ENCODE measurements at places on chromosomes 12 and 14.

DNA sequence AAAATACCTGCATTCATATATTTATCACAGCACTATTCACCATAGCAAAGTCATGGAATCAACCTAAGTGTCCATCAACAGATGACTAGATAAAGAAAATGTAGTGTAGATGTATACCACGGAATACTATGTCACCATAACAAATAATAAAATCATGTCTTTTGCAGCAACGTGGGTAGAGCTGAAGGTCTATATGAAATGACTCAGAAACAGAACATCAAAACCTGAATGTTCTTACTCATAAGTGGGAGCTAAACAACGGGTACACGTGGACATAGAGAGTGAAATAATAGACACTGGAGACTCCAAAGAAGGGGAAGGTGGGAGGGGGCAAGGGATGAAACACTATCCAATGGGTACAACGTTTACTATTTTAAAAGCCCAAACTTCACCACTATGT is 37.9 kb downstream of the SLC38A1 start:
- DNase-seq: no peak

- no peak for DNase-seq
These were observed 212.6 kb downstream of the SLC16A7 start for GRCh38 chr12:59808317-59808910.

GRCh38 chr12:9756706-9757105 is 4.0 kb downstream of the CD69 start:
- no peak for DNase-seq

DNA sequence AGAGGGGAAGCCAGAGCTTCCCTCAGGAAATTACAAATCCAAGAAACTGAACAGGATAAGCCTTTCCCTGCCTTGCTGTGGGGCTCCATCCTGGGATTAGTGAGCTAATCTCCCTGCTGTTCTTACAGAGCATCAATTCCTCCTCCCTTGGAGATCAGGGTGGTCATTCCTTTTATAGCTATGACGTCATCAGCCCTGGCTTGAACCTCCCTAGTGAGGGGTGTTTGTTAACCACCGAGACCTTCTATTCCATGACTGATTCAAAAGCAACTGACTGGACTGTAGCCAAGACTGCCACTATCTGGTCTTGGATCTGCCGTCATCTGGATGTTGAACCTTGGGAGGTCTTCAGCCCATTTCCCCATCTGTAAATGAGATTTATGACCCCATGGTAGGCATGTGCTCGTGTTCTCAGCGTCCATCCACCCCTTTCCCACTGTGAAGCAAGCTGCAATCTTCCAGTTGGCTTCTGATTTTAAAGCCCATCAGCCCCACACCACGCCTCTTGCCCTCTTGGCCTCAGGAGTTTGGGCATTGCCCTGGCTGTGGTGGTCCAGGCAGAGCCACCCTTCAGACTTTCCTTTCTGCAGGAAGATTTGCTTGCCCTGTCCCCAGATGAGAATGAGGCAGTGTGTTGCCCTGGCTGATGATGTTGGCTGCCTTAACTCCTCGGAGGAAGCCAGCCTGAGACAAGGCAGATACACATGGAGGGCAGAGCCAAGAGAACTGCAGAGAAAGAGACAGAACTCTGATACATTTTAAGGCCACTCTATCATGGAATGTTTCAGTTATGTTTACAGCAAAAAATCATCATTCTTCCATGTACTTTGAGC is 59.6 kb upstream of the ACTN1 start:
- no peak for DNase-seq

DNA sequence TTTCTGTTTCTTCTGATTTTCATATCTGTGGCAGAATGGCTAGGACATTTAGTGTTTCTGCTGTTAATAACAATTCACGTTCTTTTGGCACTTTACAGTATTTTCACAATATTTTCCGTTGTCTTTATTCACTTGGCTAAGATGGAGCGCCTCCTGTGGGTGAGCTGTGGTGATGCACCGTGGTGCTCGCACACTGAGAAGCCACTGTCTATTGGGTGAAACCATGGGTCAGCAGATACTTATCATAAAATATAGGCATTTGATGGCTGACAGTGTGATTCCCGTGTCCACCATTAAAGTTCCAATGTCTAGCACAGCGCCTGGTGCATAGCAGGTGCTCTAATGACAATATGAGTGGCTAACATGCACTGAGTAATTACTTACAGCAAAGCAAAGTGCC is 141.8 kb downstream of the VRK1 start:
- no peak for DNase-seq

DNA sequence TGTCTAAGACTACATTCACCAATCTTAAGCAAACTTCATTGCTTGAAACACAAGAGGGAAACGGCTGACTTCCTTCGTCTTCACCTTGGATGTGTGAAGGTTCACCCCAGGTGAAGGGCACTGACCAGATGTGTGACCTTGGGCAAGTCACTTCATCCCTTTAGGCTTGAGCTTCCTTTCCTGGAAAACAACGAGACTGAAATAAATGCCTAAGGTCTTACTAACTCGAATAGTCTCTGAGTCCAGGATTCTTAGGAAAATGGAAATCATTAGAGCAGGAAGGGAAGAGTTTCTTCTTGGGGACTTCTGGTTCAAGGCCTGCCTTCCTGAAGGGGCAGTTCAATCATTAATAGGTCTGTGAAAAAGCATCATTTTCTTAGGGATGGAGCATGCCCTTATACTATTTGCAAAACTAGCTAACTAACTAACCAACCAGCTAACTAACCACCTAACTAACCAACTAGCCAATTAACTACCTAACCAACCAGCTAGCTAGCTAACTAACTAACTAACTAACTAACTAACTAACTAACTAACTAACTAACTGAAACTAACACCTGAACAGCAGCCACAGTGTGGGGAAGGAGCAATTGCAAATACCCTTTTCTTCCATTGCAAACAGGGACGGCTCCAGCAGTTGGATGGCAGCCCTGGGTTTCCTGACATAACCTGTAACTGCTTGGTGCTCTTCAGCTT is 31.5 kb upstream of the EMP1 start:
- no peak for DNase-seq

DNA sequence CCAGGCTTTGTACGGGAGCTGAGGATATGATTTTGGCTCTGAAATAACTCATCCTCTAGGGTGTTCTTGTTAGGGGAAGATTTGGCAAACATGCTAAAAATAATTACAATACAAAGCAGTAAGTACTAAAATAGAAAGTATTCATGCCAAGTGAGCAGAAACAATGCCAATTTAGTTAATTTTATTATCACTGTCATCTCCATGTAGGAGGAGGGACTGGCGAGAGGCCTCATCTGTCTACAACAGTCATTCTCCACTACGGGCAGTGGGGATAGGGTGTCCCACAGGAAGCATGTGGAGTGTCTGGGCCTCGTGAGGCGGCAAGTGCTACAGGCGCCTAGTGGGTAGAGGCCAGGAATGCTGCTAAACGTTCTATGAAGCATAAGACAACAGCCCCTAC is 3.3 kb downstream of the ISM2 start:
- DNase-seq: no peak

- DNase-seq: no peak
These were observed 24.0 kb upstream of the RIN3 start for GRCh38 chr14:92489394-92490238.

DNA sequence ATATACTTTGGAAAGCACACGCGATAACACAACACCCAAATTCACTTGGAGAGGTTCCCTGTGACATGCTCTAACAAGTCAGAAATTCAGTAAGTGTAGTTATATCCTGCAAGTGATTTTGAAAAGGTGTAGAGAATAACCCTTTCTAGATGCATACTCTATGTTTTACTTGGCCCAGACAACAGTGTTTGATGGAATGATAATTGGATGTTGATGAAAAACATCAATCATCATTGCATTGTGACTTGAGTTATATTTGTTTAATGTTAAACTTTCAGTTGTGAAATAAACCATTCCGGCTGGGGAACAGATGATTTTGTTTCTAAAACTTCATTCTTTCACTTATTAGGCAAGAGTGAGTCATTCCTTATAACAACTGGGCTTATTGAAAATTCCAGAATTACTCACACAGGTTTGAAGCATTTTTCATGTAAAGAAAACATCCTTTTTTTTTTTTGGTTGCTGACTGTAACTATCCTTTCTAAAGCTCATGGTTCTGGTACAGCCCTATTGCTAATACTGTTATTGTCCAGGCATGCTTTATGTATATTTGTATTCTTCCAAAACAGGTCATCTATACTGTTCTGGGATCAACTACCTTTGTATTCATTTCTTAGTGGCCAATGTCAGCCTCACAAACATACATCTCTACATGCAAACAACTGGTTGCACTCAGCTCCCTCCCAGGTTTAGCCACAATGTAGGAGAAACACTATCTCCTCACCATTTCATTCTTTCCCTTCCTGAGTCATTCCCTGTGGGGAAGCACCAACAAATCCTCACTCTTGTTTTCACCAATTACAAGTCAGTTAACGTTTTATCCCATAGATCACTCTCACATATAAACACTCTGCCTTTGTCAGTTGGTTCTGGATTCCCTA is 121.2 kb upstream of the LRIG3 start:
- DNase-seq: no peak

DNA sequence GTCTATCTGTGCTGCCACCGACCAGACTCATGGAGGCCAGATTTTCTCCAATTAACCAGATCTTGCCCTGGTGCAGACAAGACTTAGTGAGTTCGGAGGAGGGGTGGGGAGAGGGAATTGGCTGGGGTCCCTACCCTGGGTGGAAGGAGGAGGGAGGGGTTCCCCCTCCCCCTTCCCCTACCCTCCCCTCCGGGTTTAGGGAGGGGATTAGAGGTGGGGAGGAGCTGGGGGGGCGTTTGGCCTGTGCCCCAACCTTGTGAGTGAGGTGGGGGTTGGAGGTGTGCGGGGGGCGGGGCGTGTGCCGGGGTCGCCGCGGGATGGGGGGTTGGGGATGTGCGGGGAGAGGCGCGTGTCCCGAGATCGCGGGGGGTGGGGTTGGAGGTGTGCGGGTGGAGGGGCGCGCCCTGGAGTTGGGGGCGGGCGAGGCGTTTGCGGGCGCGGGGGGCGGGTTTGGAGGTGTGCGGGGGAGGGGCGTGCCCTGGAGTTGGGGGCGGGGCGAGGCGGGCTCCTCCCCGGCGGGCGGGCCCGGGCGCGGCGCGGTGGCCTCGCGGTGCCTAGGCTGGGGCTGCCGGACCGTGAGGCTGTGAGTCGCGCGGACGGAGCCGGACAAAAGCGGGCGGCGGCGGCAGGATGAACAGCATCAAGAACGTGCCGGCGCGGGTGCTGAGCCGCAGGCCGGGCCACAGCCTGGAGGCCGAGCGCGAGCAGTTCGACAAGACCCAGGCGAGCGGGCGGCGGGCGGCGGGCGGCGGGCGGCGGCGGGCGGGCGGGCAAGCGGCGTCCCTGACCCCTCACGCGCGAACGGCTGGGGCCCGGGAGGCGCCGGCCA is at the start of gene HIP1R:
HIP1R (plus strand) TSS at position 537 of the 829 bp plus-strand sequence; CDS start at position 631, 94 bp downstream.
- no peak for DNase-seq

- DNase-seq: no peak
These were observed 135.7 kb upstream of the SLC16A7 start for GRCh38 chr12:59459966-59460660.

GRCh38 chr14:92596331-92596907 is 82.8 kb downstream of the RIN3 start:
- no peak for DNase-seq

DNA sequence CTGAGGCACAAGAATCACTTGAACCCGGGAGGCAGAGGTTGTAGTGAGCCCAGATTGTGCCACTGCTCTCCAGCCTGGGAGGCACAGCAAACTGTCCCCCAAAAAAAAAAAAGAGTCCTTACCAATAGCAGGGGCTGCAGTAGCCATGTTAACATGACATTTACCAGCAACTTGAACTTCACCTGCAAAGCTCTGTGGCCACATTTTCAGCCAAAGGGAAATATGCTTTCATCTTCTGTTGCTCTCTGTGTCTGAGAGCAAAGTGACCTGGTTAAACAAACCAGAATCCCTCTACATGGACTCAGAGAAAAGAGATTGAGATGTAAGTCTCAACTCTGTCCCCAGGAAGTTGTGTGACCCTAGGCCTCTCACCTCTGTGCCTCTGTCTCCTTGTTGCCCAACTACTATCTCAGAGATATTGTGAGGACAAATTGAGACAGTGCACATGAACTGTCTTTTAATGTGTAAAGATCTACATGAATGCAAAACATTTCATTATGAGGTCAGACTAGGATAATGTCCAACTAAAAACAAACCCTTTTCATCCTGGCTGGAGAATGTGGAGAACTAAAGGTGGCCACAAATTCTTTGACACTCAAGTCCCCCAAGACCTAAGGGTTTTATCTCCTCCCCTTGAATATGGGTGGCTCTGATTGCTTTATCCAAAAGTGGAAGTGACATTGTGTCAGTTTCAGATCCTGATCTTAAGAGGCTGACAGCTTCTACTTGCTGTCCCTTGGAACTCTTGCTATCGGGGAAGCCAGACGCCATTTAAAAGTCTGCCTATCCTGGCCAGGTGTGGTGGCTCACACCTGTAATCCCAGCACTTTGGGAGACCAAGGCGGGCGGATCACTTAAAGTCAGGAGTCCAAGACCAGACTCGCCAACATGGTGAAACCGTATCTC is 24.7 kb upstream of the P2RX4 start:
- DNase-seq: no peak

GRCh38 chr12:78878866-78879265 is 14.3 kb downstream of the SYT1 start:
- DNase-seq: no peak

- DNase-seq: no peak
These were observed 18.6 kb downstream of the DDX24 start for GRCh38 chr14:94062344-94062940.

- DNase-seq: no peak
These were observed 13.9 kb downstream of the FBXO34 start for GRCh38 chr14:55285048-55285652.

- DNase-seq: no peak
These were observed 554 bp downstream of the SPPL3 start for GRCh38 chr12:120903412-120904196.

DNA sequence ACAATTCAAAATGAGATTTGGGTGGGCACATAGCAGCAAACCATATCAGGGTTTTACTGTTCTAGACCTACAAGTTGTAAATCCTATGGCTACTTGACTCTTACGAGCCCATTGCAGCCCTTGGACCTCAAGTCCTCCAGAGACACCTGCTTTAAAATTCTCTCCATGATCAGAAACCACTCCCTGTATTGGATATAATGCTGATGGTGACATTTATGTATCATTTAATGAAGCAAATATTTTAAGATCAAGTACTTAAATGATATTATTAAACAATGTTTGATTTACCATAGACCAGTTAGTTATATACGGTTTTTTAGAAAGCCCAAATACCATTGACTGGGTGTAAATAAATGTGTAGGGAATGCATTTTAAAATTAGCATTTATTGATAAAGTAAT is 24.2 kb downstream of the AMDHD1 start:
- DNase-seq: no peak

GRCh38 chr12:31322801-31323207 is 3.1 kb downstream of the SINHCAF start:
- DNase-seq: no peak

DNA sequence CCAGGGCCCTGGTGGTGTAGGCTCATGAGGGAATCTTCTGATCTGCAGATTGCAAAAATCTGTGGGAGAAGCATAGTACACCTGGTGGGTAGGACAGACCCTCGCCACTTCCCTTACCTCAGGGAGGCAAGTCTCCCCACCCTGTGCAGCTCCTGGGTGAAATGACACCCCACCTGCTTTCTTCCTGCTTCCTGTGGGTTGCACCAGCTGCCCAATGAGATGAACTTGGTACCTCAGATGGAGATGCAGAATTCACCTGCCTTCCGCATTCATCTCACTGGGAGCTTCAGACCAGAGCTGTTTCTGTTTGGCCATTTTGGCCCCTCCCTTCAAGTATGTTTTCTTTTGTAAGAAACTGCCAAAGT is 4.7 kb downstream of the CLEC2D start:
- DNase-seq: no peak

Measured in stimulated activated CD4-positive, alpha-beta T cell treated with anti-CD3 and anti-CD28 coated beads, Interleukin-1b, Interleukin-23, amount 100 ng/mL, for 1 hour (primary cell).